ENCODE measurements at places on chromosomes 7 and 10. TPM values are rescaled to one million over a fixed set of nuclear protein-coding genes. Genes with fewer than 3 reads are reported as not detected.

DNA sequence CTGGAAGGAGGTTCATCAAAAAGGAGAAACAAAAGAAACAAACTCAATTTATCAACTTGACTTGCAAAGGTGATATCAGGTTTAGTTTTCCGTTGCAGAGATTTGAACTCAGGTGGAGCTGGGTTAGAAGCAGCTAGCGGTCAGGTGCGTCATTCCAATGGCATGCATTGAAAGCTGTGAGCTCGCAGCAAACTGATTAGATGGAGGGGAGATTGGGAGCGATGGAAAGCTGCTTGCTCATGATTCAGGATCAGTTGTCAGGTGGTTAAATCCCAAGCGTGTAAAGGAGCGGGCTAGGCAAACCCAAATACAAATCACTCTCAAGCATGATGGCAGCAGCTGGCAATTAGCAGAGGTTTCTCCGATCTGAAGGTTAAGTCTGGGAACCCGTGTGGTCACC lies 49.3 kb upstream of the AFAP1L2 start:
- no peak for DNase-seq

DMTF1 gene
- total RNA-seq: 36.7 TPM

DNA sequence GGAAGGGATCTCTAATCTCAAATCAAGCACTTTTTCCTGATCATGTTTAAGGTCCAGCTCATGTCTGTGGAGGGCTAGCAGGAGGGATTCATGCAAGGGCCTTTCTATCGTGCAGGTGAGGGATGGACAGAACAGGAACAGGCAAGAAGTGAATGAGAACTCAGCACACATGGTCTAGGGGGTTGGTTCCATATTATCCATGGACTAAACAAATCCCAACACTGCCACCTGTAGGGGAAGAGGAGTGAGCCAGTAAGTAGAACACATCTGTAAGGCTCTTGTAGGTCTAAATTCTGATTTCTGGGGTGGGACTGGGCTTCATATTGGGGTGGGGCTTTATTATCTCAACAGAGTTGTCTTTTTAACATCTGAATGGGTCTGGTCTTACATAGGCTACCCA lies 138.0 kb upstream of the TARP start:
- DNase-seq: peak; percentile 25

GRCh38 chr10:114749510-114749909 lies 72.1 kb upstream of the FHIP2A start:
- no peak for DNase-seq

DNA sequence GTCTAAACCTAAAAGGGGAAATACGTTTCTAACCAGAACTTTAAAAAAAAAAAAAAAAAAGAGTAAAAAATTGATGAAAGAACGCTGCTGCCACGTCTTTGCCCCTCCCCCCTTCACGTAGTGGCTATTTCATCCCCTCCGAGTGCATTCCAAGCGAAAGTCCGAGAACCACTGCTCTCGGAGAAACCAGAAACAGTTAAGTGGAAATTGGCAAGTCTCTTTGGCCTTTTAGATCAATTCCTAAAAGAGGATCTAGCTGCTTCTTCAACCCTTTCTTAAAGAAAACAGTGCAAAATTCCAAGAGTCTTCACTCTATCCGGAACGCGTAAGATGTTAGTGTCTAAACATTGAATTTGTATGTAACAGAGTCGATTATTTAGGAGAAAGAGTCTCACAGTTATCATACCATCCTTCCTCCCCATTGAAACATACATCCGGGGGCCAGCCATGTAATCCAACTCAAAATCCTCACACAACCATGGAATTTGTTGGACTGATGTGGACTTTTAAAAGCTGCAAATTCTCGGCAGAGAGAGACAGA lies 1.1 kb downstream of the P4HA1 start:
- DNase-seq: peak; percentile 82

- no peak for DNase-seq
Observed at GRCh38 chr10:11682267-11682683, 59.9 kb upstream of the ECHDC3 start.

- DNase-seq: peak; percentile 2
Observed at GRCh38 chr7:55639640-55640039, 67.3 kb upstream of the VOPP1 start.

GRCh38 chr10:6119423-6119822 lies 30.6 kb downstream of the RBM17 start:
- DNase-seq: no peak

CYP3A5 gene
- 0.05 TPM for total RNA-seq

DNA sequence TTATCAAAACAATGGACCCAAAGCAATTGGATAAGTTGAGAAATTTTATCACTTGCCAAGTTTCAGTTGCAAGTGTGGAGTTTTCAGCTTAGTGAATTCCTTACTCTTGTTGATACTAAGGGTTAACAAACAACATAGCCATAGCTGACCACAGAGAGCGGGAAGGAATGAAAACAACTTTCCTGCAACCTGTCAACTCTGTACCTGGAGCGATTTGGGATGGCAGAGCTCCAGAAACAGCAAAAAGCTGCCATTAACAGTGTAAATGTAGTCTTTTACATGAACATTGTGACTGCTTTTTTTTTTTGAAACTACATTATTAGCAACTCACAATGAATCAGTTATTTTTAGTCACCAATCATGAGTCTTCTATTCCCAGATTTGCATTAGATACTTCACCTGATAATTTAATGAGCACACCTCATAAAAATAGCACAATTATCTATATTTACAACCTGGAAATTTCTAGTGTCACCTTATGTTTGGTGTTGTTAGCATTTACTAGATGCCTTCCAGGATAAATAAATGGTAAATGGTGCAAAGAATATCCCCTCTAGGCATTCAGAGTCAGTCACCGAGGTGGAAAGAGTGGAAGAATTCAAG lies 47.6 kb upstream of the RAPGEF5 start:
- no peak for DNase-seq

NYAP1 gene
- not detected for total RNA-seq

DNA sequence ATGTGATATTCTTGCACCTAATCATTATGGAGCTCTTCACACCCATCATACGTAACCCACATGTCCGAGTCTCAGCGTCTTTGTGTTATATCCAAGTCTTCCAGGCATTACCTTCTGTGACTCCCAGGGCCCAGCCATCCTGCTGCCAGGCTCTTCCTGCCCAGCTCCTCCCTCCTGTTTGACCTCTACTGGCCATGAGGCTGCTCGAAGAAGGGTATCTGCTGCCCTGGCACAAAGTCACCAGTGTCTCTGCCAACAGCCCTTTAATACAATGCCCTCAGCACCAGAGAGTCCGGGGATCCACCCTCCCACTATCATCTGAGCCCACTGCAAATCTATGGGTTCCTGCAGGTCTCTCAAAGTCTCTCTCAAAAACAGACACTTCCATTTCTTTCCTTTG lies 65.3 kb upstream of the WAC start:
- DNase-seq: no peak

HOXA7 gene
- total RNA-seq: 3.7 TPM

GRCh38 chr7:152103066-152103465 lies 77.6 kb downstream of the GALNT11 start:
- no peak for DNase-seq

MAPK8 gene
- total RNA-seq: 114 TPM

SYT15 gene
- total RNA-seq: 0.05 TPM

GRCh38 chr7:100219271-100219737 lies 445 bp upstream of the PVRIG start:
- DNase-seq: no peak

DNA sequence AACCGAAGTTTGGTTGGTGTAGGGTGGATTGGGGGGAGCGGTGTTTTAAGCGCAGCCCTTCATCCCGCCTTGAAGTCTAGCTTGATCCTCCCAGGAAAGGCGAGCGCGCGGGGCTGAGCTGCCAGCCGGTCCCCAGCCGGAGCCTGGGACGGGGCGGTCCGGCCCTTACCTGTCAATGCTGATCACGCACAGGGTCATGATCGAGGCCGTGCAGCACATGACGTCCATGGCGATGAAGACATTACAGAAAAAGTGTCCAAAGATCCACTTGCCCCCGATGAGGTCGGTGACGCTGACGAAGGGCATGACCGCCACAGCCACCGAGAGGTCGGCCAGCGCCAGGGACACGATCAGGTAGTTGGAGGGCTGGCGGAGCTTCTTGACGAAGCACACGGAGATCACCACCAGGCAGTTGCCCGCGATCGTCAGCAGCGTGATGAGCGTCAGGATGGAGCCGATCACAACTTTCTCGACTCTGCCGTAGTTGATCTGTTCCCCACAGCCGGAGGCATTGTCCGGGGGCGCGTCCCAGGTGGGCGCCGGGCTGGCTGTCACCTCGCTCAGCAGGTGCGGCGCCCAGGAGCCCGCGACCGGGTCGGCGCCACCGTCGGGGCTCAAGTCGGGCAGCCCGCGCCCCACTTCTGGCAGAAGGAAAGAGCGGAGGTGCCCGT lies 740 bp downstream of the HTR7 start:
- DNase-seq: no peak

GRCh38 chr7:102426268-102427018 lies 6.9 kb upstream of the ORAI2 start:
- DNase-seq: no peak

DNA sequence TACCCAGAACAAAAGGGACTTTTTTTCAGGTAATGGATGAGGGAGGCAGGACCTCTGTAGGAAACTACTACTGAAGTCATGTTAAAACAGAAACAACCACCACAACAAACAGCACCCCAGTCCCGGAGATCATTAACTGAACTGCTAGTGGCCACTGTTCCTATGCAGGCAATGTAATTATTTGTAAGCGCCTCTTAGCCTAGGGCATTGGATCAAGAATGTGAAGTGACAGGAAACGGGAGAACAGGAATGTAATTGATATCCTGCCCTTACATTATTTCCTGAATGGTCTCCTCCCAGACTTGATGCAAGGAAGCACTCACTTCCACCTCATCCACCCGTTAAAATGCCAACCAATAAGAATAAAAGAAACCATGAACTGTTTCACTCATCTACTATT lies 16.7 kb upstream of the GAD2 start:
- no peak for DNase-seq

- no peak for DNase-seq
Observed at GRCh38 chr7:105017657-105018365, 3.8 kb downstream of the KMT2E start.

GRCh38 chr10:101216207-101217043 lies 12.8 kb downstream of the LBX1 start:
- DNase-seq: no peak

DNA sequence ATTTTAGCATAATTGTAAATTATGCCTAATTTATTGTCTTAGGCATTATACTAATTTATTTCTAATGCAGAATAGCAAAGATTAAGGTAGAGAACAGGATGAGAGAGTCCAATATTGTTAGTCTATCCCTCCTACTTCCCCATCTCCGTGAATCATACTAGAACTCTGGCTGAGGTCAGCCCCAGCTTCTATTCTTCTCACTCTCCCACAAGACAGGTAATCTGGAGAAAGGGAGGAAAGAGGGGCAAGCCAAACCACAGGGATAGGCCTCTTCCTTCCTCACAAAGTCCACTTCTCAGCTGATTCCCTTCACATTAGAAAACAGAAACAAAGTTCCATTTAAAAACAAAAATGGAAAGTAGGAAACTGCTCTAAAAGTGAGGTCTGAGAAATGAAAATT lies 117.5 kb upstream of the LAMB4 start:
- peak; percentile 32 for DNase-seq

Measured in M059J (cell line).